ENCODE measurements at places on chromosomes 13 and 19.
A peak's percentile ranks its signal among the peaks of the same experiment; 100 is the strongest.

- no peaks in the 10 kb centered on the region for H3K27me3 ChIP-seq
- H3K36me3 ChIP-seq, result no peaks in the 10 kb centered on the region
- H3K4me1 ChIP-seq, result no peaks in the 10 kb centered on the region
- H3K27ac ChIP-seq, result no peak overlapping the region
- no peak for DNase-seq
These were observed 49.4 kb upstream of the SPRY2 start for GRCh38 chr13:80390338-80390737.

DNA sequence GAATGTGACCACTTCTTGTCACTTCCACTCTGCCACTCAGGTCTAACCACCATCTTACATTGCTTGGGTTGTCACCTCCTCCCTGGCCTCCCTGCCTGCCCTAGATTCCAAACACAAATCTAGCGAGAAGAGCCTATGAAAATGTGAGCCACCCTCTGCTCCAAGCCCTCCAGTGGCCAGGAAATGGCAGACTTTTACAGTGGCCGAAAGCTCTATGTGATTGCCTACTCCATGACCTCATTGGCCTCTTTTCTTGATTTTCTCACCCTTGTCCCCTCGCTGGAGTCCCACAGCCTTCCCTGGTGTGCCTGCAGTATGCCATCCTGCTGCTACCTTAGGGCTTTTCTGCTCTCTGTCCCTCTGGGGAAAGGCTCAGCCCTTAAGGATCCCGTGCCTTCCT is 84.2 kb downstream of the LRCH1 start:
- H3K27me3 ChIP-seq, result no peaks in the 10 kb centered on the region
- no peaks in the 10 kb centered on the region for H3K4me1 ChIP-seq
- H3K27ac ChIP-seq, result no peak overlapping the region
- no peak for DNase-seq
- H3K36me3 ChIP-seq, result no peaks in the 10 kb centered on the region

DNA sequence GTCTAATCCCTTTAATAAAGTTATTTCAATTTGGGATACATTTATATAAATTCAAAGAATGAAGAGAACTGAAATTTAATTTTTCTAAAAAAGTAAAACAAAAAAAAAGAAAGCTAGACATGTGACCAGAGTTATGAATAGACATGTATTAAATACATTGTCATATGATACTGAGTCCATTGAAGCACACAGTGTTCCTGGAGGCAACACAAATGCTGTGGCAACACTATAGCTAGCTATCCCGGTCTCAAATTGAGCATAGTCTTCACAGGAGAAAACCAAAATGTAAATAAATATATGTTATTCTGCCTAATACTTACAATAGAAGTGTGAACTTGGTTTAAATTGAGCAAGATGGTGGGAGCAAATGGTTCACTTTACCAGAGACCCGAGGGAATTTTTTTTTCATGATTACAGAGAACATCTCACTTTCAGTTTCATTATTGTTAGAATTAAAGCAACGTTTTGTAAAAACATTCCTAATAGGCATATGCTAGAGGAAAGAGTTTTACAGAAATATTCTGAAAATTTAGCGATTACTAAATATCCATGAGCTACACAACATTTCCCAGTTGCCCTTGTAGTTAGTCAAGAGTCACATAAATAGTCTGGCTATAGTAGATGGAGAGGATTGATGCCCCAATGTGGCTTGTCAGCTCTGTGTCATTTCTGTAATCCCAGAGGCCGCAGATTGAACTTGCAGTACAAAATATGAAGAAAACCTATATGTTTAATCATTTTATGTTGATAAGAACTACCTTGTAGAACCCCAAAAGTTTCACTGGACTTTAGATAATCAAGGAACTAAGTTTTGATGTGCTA is 775.7 kb upstream of the SPRY2 start:
- no peak for DNase-seq
- H3K27ac ChIP-seq, result no peak overlapping the region
- H3K4me1 ChIP-seq, result no peaks in the 10 kb centered on the region
- H3K4me3 ChIP-seq, result peak overlapping the region; percentile 5
- H3K27me3 ChIP-seq, result no peaks in the 10 kb centered on the region
- no peaks in the 10 kb centered on the region for H3K36me3 ChIP-seq

GRCh38 chr13:98525456-98526181 is 51.3 kb downstream of the STK24 start:
- no peaks in the 10 kb centered on the region for H3K4me1 ChIP-seq
- H3K27me3 ChIP-seq, result no peaks in the 10 kb centered on the region
- H3K4me3 ChIP-seq, result no peak overlapping the region
- DNase-seq, result no peak

DNA sequence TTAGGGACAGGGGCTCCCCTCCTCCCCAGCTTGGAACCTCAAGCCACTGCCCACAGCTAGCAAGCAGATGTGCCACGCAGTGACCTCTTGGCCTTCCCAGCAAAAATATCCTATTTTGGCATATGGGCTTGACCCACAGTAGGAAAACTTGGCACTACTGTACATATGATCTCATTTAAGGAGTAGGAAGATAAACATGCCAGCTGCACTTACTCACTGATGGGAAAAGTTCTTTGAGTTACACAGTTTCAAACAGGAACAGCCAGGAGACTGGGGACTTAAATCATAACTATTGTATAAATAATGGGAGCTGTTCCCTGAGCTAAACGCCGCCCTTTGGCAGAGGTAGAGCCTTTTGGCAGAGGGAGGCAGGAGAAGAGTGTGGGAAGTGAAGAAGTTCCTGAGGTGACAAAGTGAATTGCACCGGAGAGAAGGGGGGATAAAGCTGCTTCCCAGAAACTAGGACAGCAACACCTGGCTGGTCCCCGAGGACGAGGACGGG is 6.1 kb downstream of the SACS start:
- DNase-seq, result peak; percentile 77
- H3K4me1 ChIP-seq, result no peaks in the 10 kb centered on the region
- H3K36me3 ChIP-seq, result no peaks in the 10 kb centered on the region
- H3K27ac ChIP-seq, result no peak overlapping the region
- H3K27me3 ChIP-seq, result no peaks in the 10 kb centered on the region

DNA sequence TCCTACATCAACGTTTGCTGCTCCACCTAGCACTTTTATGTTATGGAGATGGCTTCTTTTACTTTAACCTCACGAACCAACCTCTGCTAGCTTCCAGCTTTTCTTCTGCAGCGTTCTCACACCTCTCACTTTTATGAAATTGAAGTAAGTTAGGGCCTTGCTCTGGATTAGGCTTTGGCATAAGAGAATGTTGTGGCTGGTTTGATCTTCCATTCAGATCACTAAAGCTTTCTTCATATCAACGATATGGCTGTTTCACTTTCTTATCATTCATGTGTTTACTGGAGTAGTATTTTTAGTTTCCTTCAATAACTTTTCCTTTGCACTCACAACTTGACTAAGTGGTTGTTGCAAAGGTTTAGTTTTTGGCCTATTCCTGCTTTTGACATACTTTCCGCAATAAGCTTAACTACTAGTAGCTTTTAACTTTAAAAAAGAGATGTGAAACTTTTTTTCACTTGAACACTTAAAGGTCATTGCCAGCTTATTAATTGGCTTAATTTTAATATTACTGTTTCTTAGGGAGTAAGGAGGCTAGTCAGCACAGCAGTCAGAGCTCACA is 60.0 kb upstream of the SPRY2 start:
- no peaks in the 10 kb centered on the region for H3K36me3 ChIP-seq
- no peak overlapping the region for H3K27ac ChIP-seq
- no peak for DNase-seq

Measured in Panc1 (cell line).